ENCODE measurements at places on chromosomes 12 and 14.
A peak's percentile ranks its signal among the peaks of the same experiment; 100 is the strongest.

DNA sequence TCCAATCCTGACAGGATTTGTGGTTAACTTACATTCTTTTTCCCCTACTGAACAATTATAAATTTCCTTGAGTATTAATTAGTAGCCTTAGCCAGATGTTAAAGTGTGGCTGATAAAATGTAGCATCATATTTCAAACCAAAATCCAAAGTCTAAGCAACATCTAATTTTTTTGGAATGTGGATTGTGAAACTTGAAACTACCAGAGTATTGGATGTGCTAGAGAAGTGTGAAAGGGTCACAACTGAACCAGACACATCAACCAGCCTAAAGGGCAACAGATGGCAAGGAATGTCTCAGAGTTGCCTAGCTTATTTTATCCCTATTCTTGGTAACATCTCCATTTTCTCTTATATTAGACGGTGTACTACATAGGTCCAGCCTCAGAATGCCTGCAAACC lies 153.1 kb upstream of the DCN start:
- no peak for DNase-seq

DNA sequence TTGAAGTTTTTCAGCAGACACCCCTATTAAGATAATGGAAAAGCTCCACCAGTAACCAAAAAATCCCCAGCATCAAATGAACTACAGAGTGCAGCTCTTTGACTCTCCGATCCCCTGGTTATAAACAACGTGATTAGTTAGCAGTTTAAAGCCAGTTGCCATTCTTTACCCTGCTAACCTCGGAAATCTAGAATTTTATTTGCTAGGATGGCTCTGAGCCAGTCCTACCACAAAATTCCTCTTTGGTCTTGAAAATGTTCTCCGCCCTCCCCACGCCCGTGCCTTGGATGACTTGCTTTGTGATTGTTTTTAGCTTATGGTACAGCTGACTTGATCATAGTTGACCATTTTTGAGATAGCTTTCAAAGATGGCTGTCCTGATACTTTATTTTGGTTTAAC lies 1.2 kb downstream of the KLHDC2 start:
- peak; percentile 74 for DNase-seq

GRCh38 chr14:70789361-70789760 lies 20.0 kb downstream of the MAP3K9 start:
- peak; percentile 28 for DNase-seq

DNA sequence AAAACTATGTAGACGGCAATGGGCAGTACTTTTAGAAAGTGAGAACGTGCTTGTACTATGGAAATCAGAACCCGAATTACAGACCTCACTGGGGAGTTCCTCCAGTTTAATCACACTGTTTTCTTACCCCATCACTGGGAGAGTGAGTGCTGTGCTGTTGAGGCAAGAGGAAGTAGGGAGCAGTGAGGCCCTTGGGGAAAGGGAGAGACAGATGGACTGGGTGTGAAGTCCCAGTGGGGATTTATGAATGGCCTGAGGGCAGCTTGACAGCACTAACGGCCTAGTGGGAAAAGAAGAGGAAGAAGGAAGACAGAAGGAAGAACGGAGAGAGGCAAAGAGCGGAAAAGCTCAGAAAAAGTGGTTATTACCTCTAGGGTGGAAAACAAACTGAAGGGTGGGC lies 5.7 kb downstream of the MCRS1 start:
- no peak for DNase-seq

GRCh38 chr14:43789458-43789857 lies 717.6 kb downstream of the FSCB start:
- DNase-seq = no peak

- peak; percentile 93 for DNase-seq
These were observed 106.3 kb downstream of the SPTSSA start for GRCh38 chr14:34355584-34356263.

DNA sequence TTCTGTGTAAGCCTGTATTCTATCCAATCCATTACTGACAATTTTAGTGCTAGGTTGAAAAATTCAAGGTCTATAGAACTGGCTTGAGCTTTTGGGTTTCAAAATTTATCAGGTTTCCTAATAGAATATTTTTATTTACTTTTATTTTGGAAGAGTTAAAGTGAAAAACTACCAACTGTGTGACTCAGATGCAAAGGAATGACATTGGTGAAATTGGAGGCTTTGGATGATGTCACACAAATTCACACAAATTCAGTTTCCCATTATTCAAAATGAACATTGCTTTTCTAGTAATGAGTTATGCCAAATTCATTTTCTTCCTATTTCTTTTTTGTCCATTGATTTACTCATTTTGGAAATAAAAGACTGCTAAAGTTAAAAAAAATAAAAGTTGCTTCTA lies 186.9 kb downstream of the ALX1 start:
- peak; percentile 31 for DNase-seq

- DNase-seq = no peak
These were observed 755.6 kb downstream of the MED13L start for GRCh38 chr12:115521771-115522409.

GRCh38 chr14:102717276-102717675 lies 60.0 kb upstream of the TRAF3 start:
- no peak for DNase-seq

DNA sequence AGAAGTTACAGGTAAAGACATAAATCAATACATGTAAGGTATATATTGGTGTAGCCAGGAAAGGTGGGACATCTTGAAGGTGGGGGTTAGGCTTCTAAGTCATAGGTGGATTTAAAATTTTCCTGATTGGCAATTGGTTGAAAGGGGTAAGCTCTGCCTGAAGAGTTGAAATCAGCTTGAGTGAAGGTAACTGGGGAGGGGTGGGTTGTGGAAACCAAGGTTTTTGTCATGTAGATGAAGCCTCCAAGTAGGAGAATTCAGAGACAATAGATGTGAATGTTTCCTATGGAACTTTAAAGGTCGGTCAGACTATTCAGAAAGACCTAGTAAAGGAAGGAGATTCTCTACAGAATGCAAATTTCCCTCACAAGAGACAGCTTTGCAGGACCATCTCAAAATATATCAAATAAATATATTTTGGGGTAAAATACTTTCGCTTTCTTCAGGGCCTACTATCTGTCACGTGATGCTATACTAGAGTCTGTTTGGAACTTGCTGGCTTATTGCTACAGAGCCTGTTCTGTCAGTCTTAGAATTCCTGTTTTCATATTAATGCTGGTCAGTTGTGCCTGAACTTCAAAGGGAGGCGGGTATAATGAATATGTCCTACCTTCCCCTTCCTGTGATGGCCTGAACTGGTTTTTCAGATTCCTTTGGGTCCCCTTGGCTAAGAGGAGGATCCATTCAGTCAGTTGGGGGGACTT lies 20.6 kb upstream of the SPATA7 start:
- no peak for DNase-seq

GRCh38 chr12:117120787-117121186 lies 21.6 kb upstream of the TESC start:
- DNase-seq = no peak

- no peak for DNase-seq
These were observed 199.9 kb upstream of the RTL1 start for GRCh38 chr14:101103321-101103901.

GRCh38 chr14:99047441-99048031 lies 224.5 kb downstream of the BCL11B start:
- DNase-seq = peak; percentile 51

- no peak for DNase-seq
These were observed 102.8 kb upstream of the NUDT4 start for GRCh38 chr12:93274937-93275336.

- DNase-seq = peak; percentile 22
These were observed 2.2 kb downstream of the NAB2 start for GRCh38 chr12:57090924-57091637.

DNA sequence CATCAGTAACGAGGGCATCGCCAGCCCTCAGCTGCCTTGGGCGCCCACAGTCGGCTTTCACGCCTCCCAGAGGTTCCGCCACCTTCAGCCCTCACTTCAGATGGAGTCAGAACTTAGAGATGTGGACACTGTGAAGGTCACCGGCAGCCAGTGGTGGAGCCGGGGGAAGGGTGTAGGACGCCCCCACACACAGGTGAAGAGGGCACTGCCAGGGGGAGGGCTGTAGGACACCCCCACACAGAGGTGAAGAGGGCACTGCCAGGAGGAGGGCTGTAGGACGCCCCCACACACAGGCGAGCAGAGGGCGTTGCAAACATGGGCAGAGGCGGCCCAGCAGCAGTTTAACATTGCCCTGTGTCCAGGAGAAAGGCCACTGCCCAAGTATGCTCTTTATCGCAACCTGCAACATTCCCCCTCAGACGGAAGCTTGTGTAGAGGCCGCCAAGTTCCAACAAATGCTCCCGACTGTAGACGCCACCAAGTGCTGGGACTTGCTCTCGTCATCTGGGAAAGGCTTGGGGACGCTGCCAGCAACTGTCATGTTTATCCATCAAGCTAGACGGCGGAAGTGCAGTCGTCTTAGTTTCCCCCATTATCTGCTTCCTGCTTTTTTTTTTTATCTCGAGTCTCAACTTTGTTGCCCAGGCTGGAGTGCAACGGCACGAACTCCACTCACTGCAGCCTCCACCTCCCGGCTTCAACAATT lies 4.9 kb upstream of the ANKLE2 start:
- DNase-seq = peak; percentile 38

GRCh38 chr14:74710480-74710879 lies 2.4 kb downstream of the AREL1 start:
- no peak for DNase-seq

DNA sequence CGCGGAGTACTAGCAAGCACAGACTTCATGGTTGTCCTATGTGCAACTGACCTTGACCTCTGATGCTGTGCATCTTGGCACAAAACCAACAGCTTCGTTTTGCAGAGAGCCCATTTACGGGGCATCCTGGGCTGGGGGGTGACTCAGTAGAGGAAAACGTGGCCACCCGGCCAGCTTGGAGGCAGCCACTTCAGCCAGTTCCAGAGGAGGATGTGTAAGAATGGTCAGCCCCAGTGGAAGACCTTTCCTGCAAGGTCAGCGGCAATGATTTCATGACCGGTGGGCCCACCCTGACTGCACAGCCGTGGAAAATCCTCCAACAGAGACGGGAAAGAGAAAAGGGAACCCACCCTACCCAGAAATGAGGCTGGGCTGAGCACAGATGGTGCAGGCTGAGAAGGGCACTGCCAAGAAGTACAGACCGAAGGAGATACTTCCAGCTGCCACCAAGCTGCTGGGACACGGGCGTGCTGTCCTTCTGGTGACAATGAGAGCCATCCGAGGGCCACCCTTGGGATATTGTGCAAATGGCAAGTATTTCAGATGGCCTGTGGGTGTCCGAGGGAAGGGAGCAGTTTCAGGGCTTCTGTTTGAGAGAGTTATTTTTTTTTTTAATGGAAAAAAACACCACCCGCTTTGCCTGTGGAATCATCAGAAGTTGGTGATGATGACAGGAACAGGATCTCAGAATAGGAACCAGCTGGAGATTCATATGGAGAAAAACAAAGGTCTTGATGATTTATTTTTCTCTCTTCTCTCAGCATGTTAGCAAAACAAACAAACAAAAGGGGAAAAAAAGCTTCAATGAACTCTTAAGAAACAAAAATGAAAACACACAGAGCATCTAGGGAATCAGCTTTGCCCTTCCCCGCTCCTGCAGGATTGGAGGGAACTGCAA lies 120.2 kb upstream of the RFLNA start:
- peak; percentile 55 for DNase-seq

GRCh38 chr12:58301730-58302122 lies 360.4 kb downstream of the ATP23 start:
- DNase-seq = no peak

GRCh38 chr12:123387508-123388176 lies 3.7 kb downstream of the KMT5A start:
- no peak for DNase-seq

DNA sequence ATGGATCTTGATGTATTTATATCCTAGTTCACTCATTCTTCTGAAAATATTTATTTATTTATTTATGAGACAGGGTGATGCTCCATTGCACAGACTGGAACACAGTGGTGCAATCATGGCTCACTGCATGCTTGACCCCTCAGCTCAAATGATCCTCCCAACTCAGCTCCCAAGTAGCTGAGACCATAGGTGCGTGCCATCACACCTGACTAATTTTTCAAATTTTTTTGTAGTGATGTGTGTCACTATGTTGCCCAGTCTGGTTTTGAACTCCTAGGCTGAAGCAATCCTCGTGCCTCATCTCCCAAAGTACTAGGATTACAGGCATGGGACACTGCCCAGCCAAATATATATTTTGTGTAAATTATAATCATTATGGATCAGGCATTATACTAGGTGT lies 595.6 kb upstream of the ATP2B1 start:
- DNase-seq = no peak

DNA sequence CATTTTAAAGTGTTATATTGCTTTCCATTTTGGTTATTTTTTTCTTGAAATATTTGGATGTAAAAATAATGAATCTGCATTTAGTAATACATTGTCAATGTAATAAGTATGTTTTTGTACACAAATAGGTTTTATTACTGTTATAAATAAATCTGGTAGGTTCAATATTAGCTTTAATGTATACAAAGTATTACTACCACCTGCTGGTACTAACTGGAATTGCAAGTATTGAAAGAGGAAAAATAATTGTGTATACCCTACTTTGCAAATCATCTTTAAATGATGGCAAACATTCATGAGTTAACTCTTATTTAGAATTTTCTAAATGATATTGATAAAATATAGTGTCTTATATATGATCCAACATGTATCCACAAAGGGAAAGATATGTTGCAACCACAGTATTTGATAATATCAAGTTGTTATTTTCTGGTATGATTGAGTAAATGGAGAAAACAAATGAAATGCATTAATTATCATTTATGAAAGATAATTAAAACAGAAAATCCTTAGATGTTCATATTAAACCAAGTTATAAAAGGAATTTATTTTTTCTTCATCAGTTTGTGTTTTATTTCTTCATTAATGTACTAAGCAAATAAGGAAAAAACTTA lies 3.2 kb downstream of the OR4K2 start:
- no peak for DNase-seq

DNA sequence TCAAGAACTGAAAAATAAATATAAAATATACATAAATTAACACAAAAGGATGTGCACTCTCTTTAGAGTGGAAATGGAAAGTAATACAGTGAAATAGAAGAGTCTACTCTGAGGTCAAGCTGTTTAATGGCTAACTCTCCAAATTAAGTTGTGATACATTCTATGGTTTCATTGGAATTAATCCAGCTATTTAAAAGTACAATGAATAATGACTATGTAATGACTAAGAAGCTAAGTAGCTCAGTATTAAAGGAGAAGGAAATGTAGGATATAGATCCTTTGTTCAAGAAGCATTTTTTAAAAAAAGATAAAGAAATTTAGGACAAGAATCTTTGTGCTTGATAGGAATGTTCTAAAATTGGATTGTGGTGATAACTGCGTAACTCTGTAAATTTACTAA lies 85.3 kb downstream of the LRP6 start:
- peak; percentile 62 for DNase-seq

DNA sequence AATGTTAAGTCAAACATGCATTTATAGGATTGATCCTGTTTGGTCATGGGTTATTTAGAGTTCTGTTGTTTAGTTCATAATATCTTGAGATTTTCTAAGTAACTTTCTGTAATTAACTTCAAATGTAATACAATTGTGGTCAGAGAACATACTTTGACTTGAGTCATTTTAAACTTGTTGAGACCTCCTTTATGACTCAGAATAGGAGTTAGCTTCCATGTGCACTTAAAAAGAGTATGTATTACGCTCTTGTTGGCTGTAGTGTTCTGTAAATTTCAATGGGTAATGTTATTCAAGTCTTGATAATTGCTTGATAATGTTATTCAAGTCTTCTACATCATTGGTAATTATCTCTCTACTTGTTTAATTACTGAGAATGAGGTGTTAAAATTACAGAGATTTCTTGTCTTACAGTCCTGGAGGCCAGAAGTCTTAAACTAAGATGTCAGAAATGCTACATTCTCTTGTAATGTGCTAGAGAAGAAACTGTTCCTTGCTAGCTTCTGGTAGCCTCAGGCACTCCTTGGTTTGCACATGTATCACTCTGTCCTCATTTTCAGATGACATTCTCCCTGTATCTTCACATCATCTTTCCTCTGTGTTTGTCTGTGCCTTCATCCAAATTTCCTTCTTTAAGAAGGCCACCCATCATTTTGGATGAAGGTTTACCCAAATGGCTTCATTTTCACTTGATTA lies 197.3 kb downstream of the TMTC3 start:
- peak; percentile 85 for DNase-seq

All from fibroblast of lung (primary cell).